ENCODE measurements at places on chromosomes 1 and 21.

DNA sequence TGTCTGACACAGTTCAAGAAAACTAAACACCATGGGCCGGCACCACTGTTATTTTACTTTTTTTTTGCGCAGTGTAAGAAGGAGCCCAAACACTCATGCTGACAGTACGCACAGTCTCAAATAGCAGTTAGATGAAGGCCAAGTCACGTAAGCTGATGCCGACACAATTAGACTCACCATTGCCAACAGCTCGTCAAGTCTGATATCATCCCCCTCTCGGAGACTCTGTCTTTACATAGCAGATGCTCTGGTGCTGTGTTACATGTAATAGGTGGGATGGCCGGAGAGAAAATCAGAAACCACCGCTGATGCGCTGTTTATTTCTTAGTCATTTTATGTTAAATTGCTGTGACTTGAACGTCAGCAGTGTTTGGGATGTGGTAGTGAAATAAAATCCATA lies 49.3 kb downstream of the TGFB2 start:
- no peak for DNase-seq

GRCh38 chr1:209561532-209561931 lies 22.0 kb upstream of the CAMK1G start:
- DNase-seq: no peak

- no peak for DNase-seq
Observed at GRCh38 chr1:220301630-220302029, 29.4 kb upstream of the RAB3GAP2 start.

- DNase-seq: no peak
Observed at GRCh38 chr1:14949270-14949835, 204.2 kb upstream of the TMEM51 start.

DNA sequence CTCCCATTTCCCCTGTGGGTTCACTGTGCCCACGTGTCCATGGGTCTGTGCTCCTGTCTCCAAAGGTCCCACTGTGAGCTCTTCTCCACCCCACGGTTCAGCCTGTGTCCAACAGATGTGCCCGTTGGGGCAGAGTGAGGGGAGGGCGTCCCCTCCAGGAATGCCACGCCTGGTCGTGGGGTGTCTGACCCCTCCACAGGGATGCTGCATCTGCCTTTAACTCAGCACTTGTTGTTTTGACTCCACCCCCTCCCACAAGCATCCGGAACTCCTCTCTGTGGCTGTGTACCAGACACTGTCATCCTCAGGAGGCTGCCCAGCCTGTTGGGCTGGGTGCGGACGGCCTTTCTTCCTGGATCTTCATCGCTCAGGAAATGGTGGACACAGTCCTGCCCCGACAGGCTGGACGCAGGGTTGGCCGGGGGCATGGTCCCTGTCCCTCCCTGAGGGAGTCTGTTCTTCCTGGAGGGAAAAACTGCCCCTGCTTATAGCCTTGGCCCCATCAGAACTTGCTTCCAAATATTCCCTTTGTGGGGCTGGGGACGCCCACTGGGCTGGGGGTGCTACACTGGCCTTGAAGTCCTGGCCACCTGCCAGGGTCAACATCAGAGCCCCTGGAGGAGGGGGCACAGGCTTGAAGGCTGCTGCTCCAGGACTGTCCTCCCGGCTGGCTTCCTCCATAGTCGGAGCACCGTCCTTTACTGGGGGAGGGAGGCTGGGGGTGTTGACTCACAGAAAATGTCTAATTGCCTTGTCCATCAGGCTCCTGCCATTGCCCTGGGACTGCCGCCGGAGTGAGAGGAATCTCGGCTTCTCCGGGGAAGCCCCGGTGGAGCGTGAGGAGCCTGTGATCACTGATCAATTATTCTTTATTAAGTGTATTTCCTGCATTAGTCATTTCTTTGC lies 182.0 kb upstream of the C1orf174 start:
- DNase-seq: peak; percentile 42

- DNase-seq: no peak
Observed at GRCh38 chr1:160720356-160721085, 8.9 kb upstream of the CD48 start.

DNA sequence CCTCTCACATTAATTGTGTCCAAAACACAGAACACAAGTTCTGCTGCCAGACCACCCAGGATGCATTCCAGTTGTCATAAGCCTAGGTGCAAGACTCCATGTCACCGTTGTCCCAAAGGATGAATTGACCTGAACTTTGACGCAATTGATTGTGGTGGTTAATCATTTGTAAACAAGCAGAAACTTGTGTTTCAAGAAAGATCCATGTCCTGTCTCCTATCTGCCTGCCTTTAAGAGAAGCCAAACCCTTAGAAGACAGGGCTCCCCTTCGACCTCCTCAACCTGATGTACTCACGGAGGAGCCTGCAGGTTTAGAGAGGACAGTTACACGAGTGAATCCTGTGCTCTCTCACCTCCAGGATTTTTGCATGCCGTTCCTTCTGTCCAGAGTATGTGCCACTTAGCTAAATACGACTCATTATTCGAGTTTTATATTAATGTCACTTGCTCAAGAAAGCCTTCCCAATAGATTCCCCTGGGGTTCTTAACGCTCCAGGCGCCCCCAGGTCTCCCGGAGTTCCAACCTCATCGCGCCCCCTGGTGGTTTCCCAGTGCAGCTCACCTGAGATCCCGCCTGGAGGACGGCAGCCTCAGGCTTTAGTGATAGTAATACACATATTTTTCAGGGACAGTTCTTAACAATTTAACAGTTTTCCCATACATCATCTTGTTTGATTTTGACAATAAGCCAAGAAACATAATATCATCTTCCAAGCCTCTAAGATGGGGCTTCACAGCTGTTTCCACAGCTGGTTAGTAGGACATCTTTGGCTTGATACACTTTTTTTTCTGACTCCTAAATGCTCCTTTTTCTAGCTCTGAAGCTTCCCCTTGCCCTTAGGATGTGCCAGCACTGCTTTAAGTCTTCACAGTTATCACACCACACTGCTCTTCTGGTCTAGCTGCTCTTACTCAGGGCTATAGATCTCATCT lies 2.4 kb upstream of the C8B start:
- DNase-seq: no peak

DNA sequence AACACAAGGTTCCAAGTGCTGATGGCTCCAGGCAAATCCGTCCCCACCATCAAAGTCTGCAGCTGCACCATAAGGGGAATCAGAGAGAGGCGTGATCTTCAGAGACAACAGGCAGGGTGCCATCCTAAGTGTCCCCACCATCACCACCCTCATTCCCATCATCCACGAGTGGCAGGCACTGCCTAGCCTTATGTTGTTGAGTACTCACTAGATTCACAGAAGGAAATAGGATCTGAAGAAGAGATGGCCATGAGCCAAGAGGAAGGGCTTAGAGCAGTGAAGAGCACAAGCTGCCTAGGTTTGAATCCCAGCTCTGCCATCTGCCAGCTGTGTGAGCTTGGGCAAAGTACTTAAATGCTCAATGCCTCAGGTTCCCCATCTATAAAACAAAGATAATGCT lies 207.3 kb upstream of the CSF3R start:
- no peak for DNase-seq

DNA sequence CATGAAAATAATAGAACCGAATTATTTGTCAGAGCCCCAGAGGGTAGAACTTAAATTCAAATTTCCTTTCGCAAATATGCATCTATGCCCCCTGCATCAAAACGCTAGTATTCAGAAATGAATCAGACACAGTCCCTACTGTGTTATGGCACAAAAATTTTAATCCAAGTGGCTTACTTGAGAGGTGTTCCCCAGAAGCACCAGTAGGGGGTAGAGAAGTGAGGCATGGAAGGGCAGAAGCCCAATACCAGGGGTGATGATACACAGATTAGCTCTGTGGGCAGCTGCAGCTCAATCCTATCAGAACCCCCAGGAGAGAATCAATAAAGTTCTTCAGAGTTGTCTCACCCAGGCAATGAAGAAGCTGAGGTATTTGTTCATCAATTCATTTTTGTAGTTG lies 342.2 kb downstream of the OMA1 start:
- no peak for DNase-seq

DNA sequence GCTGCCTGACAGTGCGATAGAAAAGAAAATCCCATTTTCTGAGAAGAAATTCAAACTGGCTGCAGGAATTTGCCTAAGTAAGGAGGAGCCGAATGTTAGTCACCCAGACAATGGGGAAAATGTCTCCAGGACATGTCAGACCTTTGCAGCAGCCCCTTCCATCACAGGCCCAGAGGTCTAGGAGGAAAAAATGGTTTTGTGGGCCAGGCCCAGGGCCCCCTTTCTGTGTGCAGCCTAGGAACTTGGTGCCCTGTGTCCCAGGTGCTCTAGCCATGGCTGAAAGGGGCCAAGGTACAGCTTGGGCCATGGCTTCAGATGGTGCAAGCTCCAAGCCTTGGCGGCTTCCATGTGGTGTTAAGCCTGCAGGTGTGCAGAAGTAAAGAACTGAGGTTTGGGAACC lies 14.6 kb downstream of the ZBTB21 start:
- DNase-seq: no peak

DNA sequence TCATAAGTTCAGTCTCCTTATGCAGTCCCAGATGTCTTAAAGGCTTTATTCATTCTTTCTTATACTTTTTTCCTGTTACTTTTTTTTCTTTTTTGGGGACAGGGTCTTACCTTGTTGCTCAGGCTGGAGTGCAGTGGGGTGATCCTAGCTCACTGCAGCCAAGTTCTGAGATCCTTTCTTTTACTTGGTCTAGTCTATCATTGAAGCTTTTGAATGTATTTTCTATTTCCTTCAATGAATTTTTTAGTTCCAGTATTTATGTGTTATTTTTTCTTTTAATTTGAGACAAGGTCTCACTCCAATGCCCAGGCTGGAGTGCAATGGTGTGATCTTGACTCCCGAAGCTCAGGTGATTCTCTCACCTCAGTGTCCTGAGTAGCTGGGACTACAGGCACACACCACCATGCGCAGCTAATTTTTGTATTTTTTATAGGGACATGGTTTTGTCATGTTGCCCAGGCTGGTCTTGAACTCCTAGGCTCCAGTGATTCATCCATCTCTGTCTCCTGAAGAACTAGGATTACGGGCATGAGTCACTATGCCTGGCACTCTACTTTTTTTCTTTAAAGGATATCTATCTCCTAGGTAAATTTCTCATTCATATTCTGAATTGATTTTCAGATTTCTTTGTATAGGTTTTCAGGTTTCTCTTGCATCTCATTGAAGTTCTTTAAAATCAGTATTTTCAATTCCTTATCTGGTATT lies 26.1 kb upstream of the GTF2B start:
- DNase-seq: no peak

DNA sequence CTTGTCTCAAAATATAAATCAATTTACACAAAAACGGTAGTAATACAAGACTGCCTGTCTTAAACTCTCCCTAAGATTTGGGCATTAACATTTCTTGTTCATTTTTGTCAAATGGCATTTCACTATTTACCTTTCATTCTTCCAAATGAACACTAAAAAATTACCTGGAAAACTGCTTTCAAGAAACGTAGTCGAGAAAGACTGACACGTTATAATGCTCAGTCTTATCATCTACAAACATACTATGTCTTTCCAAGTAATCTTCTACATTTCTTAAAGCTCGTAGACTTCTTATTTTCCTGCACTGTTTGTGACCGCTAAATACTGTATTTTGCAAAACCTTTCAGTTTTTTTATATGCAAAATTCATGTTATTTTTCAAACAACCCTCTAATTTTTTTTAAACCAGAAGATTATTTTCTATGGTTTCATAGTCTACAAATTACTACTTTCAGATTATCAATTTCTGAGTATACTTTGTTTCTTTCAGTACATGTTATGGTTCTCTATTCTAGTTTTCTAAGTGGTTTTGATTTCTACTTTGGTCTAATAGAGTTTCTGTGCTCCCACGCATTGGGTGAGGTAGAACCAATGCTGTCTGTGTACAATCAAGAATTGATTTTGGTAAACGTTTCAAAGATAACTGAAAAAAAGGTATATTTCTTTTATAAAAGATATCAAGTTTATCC lies 336.4 kb downstream of the SMYD3 start:
- no peak for DNase-seq

Data from aorta (tissue), 5 donors.